ENCODE measurements at places on chromosomes 1 and 21.

DNA sequence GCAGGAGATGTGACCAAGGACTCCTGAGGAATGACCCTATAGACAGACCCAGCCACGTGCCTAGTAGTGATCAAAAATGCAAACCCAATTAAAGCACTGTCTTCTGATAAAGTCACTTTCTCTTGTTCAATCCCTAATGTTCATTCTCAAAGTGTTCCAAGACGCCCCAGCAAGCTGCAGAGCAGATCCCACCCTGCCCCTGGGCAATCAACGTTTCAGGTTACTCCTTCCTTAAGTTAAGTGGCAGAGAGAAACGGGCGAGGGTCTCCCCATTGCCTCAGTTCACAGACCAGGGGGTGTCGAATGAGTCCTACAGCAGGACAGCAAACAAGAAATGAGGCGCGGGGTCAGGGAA, 699 bp upstream of the RGS2 start:
- DNase-seq, result no peak

GRCh38 chr1:87197156-87197555, 131.5 kb upstream of the LMO4 start:
- DNase-seq, result no peak

DNA sequence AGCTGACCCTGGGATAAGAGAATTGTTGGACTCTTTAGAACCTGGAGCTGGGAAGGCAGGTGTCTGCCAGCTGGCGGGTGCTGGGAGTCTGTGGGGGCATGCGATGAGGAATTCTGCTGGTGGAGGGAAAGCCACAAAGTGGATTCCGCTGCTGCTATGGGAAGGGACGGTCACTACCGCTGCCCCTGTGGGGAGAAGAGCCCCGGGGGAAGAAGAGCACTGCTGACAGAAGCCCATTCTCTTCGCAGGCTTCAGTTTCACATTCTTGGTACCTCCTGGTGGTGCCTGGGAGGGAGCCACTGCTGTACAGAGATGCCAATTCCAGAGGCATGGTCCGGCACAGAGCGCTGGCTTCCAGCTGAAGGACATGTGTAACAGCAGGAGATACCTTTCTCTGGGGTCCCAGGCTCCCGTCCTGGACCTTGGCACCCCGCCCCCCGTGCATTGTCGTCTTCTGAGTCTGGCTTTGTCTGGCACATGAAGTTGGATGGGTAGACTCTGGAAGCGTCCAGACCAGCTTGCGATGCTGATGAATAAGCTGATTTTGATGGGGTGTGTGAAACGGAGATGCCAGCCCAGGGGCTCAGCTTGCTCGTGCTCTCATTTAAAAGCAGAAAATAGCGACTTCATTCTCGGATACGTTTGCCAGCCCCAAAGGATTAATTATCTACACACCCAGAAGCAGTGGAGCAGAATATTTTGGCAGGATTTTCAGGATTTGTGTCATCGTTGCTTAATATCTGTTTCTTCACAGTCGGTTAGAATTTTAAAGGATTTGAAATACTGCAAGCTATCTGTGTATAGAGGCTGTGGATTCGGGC, 13.2 kb downstream of the PDXK start:
- DNase-seq, result no peak

DNA sequence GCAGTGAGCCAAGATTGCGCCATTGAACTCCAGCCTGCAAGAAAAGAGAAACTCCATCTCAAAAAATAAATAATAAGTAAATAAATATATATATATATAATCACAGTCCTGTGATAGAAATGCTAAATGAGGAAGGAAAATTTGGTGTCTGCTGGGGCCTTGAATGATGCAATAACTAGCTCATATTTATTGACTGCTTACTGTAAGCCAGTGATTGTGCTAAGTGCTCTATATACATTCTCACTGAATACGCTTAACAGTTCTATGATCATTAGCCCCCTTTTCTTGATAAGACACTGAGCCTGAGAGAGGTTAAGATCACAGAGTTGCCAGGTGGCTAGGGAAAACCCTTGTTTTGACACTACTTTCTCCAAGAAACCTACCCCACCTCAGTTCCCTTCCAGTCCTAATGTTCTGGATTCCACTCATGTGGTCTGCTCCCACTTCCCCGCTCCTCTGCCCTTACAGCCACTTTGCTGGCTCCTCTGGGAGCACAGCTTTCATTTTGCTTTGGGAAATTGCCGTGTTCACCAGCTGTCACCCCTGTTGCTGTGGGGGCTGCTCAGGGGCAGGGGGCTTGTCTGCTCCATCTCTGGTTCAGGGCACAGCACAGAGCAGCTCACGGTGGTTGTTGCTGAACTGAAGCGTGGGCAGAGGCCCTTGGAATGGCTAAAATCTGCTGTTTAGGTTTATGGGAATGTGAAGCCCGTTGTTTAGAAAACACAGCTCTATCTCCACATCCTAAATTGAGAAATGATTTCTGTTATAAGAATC, 2.5 kb upstream of the BMP8A start:
- no peak for DNase-seq

DNA sequence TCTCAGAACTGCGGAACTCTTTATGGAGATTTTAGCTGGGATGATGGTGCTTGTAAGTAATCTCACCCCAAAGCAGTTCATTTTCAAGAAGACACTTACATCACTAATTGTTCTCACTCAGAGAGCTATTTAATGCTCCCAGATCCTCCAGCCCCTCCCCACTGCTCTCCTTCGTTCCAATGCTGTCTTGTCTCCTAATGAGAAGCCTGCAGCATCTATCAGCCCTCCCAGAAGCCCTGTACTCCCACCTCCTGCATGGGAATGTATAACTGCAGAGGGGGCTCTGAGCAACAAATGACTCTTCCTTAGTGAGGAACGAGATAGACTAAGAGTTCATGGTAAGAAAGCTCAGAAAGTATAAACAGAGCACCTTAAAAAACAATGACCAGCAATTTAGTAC, 377.4 kb upstream of the RUNX1 start:
- no peak for DNase-seq

- DNase-seq, result no peak
Observed at GRCh38 chr1:110455151-110455550, 4.2 kb downstream of the PROK1 start.

DNA sequence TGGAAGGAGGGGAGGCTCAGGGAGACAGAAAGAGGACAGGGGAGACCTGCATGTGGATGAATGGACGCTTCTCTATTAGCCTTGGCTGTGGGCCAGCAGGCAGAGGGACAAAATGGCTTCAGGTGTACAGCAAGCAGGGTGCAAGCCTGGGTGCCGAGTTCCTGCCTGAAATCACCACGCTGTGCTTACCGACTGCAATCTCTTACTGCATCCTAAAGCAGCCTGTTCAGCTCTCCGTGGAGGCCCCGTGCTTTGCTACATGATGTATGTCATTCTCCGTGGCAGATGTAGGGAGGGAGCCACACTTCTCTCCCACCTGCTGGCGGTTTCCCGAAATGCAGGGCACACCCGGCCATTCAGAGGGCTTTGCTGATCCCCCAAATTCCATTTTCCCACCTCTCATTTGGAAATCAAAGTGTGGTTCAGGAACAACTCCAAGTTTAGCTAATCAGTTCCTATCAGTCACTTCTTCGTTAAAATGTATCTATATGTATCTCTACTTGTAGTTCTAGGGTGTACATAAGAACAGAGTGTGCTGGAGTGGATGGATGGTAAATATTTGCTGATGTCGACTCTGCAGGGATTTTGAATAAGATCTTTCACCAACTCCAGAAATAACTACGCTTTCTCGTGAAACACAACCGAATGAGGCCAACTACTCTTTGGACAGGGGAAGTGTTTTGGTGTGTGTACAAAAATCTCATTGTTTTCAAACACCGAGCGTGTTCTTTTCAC, 122.3 kb upstream of the BACE2 start:
- no peak for DNase-seq

GRCh38 chr1:162375463-162375862, 1.2 kb downstream of the SPATA46 start:
- no peak for DNase-seq

Measured in CD8-positive, alpha-beta T cell (primary cell).